Activated T-helper 2 cell treated with anti-CD3 and anti-CD28 coated beads, Interferon-gamma antibody, Interleukin-2, Interleukin-4, amounts not matched to agents 10 μg/mL and 5 μg/mL and 100 μg/mL, durations not matched to agents 14 hours and 24 hours and 36 hours (primary cell): ENCODE measurements at places on chromosomes 7 and 10.

- DNase-seq, result no peak
Observed at GRCh38 chr7:44276571-44277221, 48.7 kb downstream of the CAMK2B start.

DNA sequence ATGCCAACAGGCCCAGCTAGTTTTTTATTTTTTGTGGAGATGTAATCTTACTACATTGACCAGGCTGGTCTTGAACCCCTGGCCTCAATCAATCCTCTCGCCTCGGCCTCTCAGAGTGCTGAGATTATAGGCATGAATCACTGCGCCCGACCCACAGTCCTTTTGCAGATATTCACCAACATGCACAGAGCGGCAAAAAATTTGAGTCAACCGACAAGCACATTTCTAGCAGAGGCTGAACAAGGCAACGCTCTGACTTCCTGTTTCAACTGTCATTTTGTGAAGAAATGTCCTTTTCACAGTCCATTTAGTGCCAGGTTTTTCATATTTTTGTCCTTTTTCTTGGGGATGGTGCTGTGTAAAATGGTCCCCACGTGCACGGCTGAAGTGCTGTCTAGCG, 71.1 kb upstream of the KAT6B start:
- no peak for DNase-seq

DNA sequence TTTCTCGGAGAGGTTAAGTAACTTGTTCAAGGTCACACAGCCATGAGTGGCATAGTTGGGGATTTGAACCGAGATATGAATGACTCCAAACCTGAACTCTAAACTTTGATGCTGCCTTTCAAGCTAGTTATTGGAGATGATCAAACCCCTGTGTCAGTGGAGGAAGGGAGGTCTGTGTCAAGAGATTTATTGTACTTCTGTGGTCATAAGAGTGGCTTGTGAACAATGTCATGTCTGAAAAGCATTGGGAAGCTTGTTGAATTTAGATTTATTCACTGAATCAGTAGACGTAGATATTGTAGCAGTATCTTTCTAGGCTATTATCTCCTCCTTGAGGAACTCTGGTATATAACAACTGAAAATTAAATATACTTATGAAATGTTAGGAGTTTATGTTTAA, 27.3 kb downstream of the SNX10 start:
- DNase-seq, result no peak

GRCh38 chr10:77319557-77319956, 318.1 kb downstream of the KCNMA1 start:
- no peak for DNase-seq

GRCh38 chr7:13991791-13992595, 2.5 kb upstream of the ETV1 start:
- no peak for DNase-seq

- no peak for DNase-seq
Observed at GRCh38 chr10:88179831-88180230, 316.4 kb downstream of the PTEN start.

DNA sequence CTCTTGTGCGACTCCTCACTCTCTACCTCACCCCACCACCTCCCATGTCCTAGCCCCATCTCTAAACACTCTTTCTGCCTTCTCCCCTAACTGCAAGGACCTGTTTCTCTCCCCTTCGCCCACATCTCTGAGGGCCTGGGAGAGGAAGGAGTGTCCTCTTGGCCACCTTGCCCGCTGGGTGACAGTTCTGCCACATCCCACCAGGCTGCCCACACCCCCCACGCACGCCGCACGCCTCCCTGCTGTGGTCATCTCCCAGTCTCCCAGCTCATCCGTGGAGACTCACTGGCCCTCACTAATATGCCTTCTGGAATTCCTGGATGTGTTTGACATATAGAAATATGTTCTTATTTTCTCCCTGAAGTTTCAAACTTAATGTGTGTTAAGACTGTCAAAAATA, 48.5 kb downstream of the GRB10 start:
- no peak for DNase-seq

- DNase-seq, result no peak
Observed at GRCh38 chr7:155629171-155629570, 15.3 kb upstream of the RBM33 start.

DNA sequence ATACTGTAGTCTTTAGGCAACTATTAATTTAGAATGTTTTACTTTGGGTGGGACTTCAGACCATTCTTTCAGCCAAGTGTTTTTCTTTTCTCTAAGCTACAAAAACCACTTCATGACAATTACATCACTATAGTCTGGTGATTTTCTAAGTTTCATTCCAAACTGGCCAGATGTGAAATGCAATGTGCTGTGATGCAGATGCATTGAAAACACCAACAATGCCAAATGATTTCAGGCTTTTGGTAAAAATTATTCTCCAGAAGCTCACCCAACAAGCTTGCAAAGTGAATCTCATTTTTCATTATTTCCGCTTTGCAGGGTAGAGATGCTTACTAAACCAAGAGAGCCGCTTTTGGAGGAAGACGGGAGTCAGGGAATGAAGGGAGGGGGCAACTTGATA, 118.4 kb upstream of the ANK3 start:
- DNase-seq, result no peak

DNA sequence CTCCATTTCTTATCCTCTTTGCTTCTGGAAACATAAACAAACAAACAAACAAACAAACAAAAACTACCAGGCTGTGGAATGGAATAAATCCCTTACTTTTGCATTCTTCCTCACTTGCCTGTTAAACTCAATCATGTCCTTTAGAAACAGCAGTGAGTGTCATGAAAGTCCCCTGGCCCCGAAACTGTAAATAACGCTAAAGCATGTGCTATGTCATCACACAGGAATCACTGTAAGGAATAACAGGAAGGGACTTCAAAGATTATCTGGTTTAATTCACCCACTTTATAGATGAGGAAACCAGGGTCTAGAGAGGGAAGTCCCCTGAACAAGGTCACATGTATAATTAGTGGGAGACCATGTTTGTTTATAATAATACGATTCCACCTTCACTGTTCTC, 159.4 kb upstream of the MEOX2 start:
- no peak for DNase-seq

DNA sequence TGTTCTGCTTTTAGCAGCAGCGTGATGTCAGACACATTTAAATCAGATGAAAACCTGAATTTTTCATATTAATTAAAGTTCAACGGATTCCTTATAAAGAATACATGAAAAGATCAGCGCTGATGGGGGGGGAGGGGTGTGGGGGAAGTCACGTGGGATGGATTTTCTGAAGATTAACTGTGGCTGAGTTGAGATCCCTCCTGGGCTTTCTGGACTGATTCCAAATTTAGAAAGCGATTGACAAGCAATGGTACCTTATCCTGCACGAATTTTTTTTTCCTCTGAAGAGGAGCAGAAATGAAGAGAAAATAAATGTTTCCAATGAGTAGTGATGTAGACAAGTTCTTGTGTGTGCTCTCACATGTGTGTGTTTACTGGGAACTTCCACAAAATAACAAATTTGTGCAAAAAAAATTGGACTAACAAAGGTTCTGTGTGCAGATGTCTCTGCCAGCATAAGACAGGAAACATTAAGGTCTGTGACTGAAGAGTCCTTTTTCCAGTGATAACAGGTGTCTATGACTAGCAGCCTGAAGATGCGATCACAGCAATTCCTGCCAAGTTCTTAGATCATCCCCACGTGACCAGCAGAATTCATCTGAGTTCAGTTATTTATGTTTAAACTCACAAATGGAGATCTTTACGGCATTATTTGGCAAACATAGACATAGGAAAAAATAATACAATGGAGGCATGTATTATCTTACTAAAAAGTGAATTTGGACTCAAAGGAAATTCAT, 585.2 kb upstream of the CELF2 start:
- DNase-seq, result no peak

- no peak for DNase-seq
Observed at GRCh38 chr7:67637023-67637358, 640.4 kb downstream of the TYW1 start.

DNA sequence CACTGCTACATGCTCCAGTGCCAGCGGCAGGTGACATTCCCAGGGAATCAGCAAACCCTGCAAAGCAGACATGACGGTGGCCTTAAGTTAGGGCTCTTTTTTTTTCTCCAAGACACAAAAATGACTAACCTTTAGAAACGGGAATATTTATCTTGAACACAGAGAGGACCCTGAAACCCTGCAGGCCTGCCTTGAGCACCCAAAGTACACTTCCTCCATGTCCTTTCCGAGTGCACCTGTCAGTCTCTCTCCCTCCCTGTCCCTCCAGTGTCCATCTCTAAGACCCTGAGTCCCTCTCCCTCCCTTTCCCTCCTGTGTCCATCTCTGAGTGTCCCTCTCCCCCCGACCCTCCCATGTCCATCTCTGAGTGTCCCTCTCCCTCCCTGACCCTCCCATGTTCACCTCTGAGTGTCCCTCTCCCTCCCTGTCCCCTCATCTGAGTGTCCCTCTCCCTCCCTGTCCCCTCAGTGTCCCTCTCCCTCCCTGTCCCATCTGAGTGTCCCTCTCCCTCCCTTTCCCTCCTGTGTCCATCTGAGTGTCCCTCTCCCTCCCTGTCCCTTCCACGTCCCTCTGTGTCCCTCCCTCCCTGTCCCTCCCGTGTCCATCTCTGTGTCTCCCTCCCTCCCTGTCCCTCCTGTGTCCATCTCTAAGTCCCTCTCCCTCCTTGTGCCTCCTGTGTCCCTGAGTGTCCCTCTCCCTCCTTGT, 51.2 kb upstream of the CAMK2B start:
- DNase-seq, result no peak

GRCh38 chr7:41809529-41809939, 106.6 kb upstream of the INHBA start:
- DNase-seq, result no peak

DNA sequence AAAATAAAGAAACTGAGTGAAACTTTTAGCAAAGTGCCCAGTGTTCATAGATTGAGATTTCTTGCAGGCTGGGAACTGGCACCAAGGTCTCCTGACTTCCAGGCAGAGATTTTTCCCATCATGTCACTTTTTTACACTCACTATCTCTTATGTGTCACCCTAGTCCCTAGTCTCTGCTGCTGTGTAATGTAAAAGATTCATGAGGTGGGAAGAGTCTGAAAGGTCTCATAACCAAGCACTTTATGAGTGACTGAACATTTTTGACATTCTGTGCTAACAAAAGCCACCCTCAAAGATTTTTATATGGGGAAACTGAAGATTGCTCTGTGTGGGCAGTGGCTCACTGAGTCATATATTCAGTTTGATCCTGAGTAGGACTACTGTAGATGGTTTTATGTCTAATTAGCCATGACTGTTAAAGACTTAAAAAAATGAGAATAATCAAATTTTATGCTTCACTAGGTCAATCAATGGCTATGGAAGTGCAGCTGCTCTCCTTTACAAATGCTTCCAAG, 900.3 kb upstream of the SORCS1 start:
- no peak for DNase-seq

GRCh38 chr7:17773289-17773626, 167.0 kb downstream of the SNX13 start:
- no peak for DNase-seq

DNA sequence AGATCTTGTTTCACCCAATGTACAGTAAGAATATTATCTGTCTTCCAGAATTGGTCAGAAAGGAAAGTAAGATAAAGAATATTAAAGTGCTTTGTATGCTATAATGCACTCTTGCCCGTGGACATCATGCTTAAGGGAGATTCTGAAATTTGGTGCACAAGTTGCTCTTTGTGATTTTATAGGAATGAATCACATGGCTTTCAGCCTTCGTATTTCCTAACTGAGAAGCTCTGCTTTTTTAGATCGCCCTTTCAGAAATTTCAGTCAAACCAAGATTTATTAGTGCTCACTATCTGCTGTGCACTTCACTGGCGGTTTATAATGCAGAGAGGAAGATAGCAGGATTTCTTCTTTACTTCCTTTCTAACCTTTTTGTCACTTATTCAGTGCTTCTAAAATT, 1248.5 kb upstream of the LRRN3 start:
- DNase-seq, result no peak

GRCh38 chr7:68969571-68969970, 628.7 kb upstream of the AUTS2 start:
- DNase-seq, result no peak

DNA sequence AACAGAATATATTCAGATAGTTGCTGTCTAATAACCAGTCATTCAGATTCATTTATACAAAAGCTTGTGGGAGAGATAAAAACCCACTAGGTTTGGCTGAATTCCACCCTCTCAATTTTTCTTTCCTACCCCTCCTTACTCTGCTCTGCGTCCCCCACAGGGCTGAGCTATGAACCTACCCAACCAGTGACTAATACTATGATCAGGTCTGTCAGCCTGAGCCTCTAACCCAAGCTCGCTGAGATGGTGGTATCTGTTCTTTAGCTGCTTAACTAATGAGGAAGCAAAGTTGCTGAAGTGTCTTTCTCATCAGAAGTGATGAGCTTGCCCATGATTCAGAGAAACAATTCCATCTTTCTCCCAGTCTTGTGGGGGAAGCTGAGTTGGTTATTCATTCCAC, 248.7 kb upstream of the GPR26 start:
- DNase-seq, result no peak

- no peak for DNase-seq
Observed at GRCh38 chr10:112701211-112701877, 248.7 kb upstream of the TCF7L2 start.

DNA sequence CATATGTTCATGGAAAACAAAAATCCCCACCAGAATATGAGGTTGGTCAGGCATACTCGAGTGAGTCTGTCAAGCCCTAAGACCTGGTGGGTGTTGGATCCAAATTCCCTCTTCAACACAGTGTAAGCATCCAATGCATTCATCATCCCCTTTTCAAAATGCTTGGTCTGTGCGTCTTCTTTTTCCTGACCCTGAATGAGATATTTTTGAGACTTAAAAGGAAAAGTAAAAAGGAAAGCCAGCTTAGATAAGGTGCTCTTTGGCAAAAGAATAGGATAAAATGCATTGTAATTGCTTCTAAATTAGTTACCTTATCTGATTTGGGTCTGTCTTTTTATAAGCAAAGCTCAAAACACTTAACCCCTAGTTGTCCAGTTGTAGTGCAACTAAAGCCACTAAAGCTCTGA, 331.5 kb downstream of the PTEN start:
- no peak for DNase-seq

- no peak for DNase-seq
Observed at GRCh38 chr7:41942468-41943093, 239.7 kb upstream of the INHBA start.

GRCh38 chr10:84608126-84608525, 279.7 kb downstream of the CCSER2 start:
- DNase-seq, result no peak

DNA sequence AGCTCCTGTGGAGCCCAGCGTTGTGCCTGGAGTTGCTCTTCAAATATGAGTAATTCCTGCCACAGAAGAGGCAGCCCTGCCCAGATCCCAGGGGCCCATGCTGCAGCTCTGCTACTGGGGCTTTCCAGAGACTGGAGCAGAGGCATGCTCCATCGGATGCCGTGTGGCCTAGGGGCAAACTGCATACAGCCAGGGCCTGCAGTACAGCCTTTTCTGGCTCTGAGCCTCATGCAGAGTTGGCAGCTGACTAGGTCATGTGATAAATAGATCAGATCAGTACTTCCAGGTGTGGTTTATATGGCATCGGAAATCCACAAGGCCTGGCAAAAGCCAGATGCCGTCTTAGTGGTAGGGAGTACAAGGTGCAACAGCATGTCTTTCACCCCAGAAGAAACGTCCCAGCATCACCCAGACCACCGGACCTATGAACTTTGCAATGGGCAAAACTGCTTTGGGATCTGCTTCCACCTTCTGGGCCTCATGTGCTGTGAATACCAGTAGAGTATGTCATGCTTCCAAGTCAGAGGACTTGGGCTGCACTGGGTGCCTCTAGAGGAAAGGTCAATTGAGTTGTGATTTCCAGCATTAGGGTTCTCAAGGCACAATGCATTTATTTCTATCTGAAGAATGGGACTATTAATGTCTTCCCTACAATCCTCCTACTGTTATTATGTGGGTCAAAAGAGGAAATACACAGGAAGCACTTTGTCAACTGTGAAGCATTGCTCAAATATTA, 250.7 kb upstream of the ZNF32 start:
- DNase-seq, result no peak

GRCh38 chr10:77667426-77668324, 30.1 kb upstream of the KCNMA1 start:
- no peak for DNase-seq
